ENCODE measurements at places on chromosomes 16 and 17.
A peak's percentile ranks its signal among the peaks of the same experiment; 100 is the strongest.

- no peak for DNase-seq
Observed at GRCh38 chr17:65018610-65019316, 37.8 kb downstream of the GNA13 start.

- DNase-seq, result no peak
Observed at GRCh38 chr16:81324808-81325207, 10.0 kb downstream of the GAN start.

- no peak for DNase-seq
Observed at GRCh38 chr17:48100160-48100559, 1.1 kb downstream of the CBX1 start.

- DNase-seq, result no peak
Observed at GRCh38 chr17:8798176-8798845, 854 bp downstream of the MFSD6L start.

- no peak for DNase-seq
Observed at GRCh38 chr16:75575958-75576357, 9.8 kb downstream of the GABARAPL2 start.

- no peak for DNase-seq
Observed at GRCh38 chr17:79269620-79270019, 195.0 kb downstream of the ENGASE start.

DNA sequence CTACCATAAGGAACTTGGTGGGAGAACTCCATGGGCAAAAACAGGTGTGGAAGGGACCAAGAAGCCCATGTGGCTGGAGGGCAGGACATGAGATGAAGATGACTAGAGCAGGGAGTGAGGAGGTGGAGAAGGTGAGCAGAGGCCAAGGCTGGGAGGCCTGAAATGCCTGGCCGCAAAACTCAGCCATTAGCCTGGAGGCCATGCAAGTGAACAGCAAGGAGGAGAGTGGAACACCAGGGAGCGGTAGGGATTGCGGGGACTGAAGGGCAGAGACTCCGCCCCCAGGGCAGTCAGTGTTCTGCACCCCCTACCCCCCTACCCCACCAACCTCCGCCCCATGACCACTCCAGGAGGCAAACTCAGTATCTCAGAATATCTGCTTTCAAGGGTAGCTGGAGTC lies 17.0 kb downstream of the BCL7C start:
- DNase-seq, result peak; percentile 28

DNA sequence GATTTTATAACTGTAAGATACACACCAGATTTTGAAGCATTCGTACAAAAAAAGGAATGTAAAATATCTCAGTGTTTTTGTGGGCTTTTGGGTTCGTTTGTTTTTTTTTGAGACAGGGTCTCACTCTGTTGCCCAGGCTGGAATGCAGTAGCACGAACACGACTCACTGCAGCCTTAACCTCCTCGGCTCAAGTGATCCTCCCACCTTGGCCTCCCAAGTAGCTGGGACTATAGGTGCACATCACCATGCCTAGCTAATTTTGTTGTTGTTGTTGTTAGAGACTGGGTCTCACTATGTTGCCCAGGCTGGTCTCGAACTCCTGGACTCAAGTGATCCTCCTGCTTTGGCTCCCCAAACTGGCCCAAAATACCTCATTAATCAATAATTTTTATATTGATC lies 15.9 kb downstream of the STAT5B start:
- no peak for DNase-seq

GRCh38 chr16:55478827-55479429 lies at the start of gene MMP2:
MMP2 (plus strand) TSS chr16:55479198; CDS start chr16:55479480, 282 bp downstream.
- peak; percentile 87 for DNase-seq

- DNase-seq, result no peak
Observed at GRCh38 chr16:84930298-84931106, 80.8 kb downstream of the ZDHHC7 start.

DNA sequence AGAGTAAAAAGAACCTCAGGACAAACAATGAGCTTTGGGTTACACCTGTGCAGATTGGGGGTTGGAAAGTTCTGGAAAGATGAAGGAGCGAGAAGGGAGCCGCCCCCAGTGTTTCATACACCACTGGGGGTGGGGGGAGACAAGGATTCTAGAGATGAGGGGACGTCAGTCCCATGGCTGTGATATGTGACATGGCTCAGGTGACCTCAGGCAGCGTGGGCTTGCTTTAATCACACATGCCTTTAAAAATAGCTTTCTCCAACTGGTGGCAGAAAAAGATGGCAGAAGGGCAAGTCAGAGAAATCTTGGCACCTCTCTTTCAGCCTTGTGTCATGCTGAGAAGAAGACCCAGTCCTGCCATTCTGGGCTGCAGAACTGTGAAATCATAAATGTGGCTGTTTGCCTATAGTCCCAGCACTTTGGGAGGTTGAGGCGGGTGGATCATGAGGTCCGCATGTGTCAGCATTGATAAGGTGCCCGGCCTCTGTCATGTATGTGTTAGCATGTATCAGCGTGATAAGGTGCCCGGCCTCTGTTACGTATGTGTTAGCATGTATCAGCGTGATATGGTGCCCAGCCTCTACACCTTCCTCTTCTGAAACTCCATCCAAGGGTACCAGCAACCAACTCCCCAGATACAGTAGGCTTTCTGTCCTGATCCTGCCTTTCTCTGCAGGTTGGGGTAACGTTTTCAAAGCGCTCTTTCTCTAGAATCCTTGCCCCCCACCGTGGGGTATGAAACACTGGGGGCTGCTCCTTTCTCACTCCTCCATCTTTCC lies 25.0 kb downstream of the WIPI1 start:
- DNase-seq, result no peak

GRCh38 chr16:68257906-68258800 lies 6.2 kb upstream of the SLC7A6 start:
- no peak for DNase-seq

- DNase-seq, result peak; percentile 53
Observed at GRCh38 chr17:37710344-37710886, 34.4 kb downstream of the HNF1B start.

- no peak for DNase-seq
Observed at GRCh38 chr16:83947642-83948234, 5.3 kb upstream of the OSGIN1 start.

DNA sequence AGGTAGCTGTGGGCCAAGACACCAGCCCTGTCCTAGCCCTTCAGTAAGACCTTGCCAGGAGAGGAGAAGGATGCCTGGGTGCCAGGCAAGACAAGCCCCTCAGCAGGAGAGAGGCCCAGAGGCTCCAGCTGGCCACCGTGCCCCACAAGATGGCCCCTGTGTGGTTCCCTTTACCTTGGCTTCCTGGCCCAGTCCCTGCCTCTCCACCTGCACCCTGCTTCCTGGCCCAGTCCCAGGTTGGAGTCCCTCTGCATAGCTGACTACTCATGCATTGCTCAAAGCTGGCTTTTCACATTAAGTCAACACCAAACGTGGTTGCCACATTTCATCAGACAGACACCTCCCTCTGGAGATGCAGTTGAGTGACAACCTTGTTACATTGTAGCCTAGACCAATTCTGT lies 4.0 kb downstream of the SYNGR3 start:
- no peak for DNase-seq

DNA sequence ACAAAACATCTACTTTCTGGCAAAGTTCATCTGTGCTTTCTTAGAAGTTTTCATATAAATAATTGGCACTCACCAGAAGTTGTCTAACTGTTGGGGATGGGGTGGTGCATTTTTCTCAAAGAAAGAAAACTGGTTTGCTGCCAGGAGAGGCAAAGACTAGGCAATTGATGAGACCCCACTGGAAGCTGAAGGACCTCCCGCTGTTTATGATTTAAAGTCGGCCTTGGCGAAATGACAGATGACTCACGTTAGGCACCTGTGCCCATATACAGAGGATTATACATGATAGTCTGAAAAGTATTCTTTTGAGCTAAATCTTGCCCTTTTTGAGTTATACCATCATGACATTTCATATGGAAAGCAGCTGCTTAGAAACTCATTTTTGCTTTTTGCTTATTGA lies 193.0 kb upstream of the ZFHX3 start:
- DNase-seq, result no peak

DNA sequence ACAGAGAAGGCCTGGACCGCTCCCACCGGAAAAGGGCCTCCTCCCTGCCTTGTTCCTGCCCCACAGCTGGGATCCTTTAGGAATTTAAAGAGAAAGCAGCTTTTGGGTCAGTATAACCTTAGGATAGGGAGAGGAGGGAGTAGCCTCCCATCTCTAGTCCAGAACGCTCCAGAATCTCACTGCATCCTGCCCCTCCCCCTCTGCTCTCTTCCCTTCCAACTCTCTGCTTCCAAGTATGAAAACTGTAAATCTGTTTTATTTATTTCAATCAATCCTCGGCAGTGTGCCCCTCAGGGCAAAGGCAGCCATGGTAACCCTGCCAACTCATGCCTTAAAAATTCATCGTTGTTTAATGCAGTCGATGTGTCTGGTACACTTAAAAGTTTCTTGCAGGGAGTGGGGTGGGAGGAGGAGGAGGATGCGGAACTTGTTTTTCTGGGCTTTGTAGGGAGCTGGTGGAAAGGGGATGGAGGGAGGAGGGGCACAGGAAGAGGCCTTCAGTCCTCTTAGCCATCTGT lies 21.2 kb upstream of the MTSS2 start:
- no peak for DNase-seq

- no peak for DNase-seq
Observed at GRCh38 chr16:47416869-47417268, 44.0 kb downstream of the ITFG1 start.

- no peak for DNase-seq
Observed at GRCh38 chr16:46859719-46860152, 24.4 kb upstream of the GPT2 start.

DNA sequence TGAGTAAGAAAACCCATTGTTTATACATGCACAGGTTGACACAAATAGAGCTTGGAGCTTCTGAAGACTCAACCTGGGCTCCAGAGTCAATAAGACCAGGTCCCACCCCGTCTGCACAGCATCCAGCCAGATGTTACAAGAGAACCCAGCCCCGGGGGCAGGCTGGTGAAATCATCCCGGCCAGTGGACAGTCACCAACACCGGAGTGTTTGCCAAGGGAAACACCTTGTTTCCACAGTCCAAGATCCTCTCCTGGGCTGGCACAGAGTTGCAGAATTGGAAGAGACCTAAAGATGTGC lies 90.3 kb downstream of the RAB11FIP4 start:
- no peak for DNase-seq

DNA sequence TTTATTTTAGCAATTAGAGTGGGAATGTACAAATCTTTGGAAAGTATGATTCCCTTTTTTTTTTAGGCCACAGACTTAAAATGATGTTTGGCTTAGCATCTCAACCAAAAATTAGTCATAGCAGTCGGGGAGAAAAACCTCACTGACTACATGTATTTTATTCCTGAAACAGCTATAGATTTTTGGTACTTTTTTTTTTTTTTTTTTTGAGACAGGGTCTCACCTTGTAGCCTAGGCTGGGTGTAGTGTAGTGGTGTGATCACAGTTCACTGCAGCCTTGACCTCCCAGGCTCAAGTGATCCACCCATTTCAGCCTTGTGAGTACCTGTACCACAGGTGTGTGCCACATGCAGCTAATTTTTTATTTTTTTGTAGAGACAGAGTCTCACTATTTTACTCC lies 23.4 kb downstream of the RNFT1 start:
- DNase-seq, result no peak

DNA sequence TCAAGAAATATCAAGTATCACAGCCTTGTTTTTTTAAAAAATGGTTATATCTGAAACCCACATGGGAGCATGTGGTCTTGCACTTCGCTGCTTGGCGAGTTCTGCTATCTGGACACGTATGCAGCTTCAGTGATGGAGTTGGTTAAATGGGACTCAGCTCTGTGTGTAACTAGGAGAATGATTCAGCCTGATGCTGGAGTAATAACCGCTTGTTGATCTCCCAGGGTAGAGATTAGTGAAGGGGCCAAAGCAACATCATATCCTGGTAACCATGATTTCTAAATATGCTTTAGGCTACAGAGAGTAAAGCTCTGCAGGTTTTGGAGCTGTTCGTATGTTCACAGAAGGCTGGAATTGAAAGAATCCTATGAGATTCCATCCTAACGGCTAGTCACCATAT lies 63.2 kb downstream of the IQCK start:
- no peak for DNase-seq

DNA sequence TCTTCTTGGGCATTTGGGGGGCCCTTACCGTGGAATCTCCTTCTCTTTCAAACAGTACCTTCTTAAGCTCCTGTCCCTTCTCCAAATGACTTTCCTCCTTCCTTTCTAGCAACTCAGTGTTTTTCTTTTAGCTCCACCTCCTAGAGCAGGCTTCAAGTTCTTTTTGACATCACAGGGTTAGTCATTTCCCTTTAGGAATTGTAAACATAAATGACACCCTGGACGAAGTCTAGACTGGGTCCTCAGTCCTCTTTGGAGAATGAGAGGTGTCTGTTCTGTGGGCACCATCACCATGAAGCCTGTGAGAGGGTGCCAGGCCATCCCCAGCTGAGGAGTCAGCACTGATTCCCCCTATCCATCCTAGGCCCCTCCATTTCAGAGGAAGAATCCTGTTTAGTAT lies 94.7 kb downstream of the SALL1 start:
- no peak for DNase-seq

- DNase-seq, result no peak
Observed at GRCh38 chr17:1649844-1650501, at the start of gene RILP. RILP (minus strand) TSS chr17:1649866; CDS start chr17:1649804, 62 bp downstream.

DNA sequence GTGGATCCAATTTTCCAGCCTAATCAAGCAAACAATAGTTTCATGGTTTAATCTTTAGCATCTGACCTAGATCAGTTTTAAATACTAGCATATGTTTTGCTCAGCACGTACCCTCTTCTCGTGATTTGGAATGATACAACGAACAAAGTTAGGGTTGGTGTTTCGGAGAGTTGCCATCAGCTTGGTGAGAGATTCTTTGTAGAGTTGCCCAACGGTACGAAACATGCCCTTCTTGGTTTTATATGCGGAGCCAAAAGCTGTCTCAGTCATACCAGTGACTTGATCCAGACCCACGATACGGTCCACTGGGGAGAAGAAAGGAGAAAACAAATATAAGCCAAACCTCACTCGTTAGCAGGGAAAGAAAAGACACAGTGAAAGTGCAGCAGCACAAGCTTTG lies 85.3 kb downstream of the NDEL1 start:
- DNase-seq, result no peak

GRCh38 chr16:58114827-58115825 lies 14.1 kb downstream of the CFAP20 start:
- DNase-seq, result peak; percentile 72

DNA sequence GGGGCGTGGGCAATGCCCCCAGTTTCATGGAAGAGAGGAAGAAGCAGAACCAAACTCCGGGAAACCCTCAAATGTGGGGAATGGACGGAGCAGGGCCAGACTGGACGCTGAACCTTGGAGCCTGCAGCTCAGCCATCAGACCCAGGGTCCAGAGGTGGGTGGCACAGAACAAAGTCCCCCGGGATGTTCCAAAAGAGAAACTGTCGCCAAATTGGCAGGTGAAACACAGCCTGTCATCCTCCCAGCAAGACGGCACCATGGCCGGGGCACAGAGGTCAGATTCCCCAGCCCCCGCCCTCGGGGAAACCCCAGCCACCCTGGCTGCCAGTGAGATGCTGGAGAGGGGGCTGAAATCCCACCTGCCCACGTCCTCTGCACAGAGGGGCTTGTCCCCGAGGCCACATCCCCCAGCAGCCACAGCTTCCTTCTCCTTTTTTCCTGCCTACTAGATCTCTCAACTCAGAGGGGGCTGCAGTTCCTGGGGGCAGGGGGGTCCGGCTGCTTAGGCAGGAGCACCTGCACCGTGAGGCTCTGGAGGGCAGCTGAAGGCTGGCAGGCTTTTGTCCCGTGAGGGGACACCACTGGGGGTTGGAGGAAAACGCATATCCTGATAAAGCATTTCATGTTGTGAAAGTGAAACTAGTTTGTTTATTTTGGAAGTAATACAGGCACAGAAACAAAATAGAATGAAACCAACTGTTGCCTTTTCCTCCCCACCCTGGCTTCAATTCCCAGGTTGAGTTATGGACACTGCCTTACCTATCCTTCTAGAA lies 1.2 kb upstream of the SECTM1 start:
- DNase-seq, result no peak
